ENCODE measurements at places on chromosomes 4 and X.

DNA sequence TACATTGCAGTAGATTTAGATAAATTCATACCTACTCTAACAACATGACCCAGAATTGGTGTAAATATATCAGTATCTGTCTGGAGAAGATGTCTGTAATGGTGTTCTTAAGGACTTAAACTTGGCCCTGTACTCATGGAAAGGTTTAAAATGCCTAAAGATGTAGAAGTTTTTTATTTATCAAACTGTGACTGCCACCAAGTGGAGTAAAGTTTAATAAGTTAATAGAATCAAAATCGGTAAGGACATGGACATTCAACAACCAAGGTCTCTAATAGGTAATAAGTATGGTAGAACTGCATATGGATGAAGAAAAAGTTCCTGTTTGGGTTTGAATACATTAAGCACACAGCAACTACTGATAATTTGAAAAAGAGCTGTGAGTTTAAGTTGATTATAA lies 474.0 kb upstream of the NDST3 start:
- no peak for DNase-seq

DNA sequence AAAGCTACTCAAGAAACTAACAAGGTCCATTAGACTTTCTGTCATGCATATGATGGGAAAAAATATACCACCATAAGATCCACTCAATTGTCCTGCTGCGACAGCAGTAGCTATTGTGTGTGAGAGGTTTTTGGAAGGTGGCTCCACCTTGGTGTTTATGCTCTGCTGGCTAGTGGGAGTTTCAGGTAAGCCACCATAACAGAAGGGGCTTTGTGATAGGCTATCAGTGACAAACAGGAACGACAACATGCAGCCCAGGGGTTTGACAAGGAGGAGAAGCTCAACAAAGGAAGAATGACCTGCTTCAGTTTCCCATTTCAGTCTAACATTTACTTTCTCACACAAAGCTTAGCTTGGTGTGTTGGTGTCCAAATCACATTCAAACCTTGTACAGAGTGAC lies 182.6 kb downstream of the ATOH1 start:
- DNase-seq, result no peak

- no peak for DNase-seq
Measured at GRCh38 chr4:157221426-157221894, 932 bp downstream of the GRIA2 start.

DNA sequence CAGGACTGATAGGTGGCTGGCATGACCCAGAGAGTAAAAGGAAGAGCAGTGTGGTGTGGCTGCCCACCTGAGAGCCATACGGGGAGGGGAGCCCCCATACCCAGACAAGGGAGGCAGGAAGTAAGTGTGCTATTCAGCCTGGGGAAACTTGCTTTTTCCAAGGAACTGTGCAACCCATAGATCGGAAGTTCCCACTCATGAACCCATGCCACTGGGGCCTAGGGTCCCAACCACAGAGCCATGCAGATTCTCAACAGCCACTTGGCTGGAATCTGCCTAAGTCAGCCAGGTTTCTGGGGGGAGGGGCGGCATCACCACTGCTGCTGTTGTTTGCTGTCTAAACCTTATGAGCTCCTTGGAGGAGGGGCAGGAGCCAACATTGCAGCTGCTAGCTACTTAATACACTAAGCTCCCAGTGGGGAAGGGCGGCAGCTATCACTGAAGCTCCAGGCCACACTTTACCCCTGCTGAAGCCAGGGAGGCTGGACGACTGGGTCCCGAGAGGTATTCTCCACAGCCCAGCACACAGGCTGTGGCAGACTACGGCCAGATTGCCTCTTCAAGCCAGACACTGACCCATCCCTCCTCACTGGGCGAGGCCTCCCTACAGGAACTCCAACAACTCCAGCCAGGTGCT lies 410.4 kb downstream of the INPP4B start:
- no peak for DNase-seq

DNA sequence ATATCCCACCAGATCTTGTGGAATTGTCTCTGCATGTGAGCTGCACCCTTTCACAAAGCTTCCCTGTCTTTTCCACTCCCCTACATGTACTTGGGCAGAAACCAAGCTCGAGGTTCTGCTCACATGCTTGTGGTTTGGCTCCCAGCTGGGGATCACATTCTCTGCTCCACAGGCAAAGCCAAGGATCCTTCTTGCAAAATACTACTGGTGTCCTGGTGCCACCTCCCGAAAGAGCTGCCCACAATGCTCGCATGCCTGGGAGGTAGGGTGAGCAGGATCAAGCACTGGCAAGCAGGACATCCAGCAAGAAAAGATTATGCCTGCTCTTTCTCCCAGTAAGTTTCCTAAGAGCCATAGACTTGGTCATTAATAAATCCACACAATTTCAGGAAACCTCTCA lies 45.1 kb upstream of the PPARGC1A start:
- DNase-seq, result no peak

- DNase-seq, result no peak
Measured at GRCh38 chrX:111511477-111511876, at the start of gene SERTM2. Gene SERTM2 (plus strand): TSS chrX:111511645. CDS start chrX:111518858, 7,213 bp downstream.

Data from activated CD4-positive, alpha-beta T cell treated with anti-CD3 and anti-CD28 coated beads, Interleukin-10, Interleukin-2, amounts not matched to agents 100 ng/mL and 50 ng/mL, durations not matched to agents 16 hours and 8 hours (primary cell).